Activated CD4-positive, alpha-beta T cell treated with anti-CD3 and anti-CD28 coated beads, Interleukin-2, amount 50 U/mL, for 48 hours (primary cell): ENCODE measurements at places on chromosomes 7 and 10.

DNA sequence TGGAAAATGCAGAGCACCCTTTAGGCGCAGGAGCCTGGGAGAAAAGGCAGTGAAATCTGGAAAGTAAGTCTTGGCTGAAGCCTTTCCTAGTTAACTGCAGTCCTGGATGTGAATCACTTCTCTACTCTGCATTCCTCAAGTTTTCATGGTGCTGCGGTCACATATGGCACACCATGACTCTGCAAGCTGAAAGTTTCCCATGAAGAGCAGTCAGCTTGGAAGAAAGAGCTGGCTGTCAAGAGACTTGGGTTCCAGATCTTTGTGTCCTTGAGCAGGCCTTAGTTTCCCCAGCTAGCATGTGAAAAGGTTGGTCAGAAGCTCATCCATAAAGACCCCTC lies 548.3 kb downstream of the SORCS3 start:
- no peak for DNase-seq

GRCh38 chr7:106016331-106016730 lies 53.3 kb downstream of the CDHR3 start:
- DNase-seq = no peak

DNA sequence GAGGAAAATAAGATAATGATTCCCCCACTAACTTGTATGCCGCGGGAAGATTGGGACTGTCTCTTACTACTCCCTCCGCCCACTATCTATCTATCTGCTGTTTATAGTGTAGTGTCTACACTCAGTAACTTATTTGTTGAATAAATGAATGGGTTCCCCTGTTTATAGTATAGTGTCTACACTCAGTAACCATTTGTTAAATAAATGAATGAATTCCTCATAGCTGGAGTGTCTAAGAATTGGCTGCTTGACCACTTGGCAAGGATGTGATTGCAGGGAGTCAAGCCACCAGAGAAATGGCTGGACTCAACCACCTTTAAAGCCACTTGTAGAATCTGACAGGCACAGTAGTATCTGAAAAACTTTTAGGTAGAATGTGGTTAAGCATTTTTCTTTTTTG lies 147.1 kb downstream of the TRIL start:
- DNase-seq = no peak

GRCh38 chr7:39845006-39845405 lies 105.0 kb upstream of the CDK13 start:
- no peak for DNase-seq

GRCh38 chr7:108973075-108973474 lies 403.4 kb downstream of the DNAJB9 start:
- no peak for DNase-seq
